GM18507 (cell line): ENCODE measurements at places on chromosomes 16 and 17.
A peak's percentile ranks its signal among the peaks of the same experiment; 100 is the strongest.

DNA sequence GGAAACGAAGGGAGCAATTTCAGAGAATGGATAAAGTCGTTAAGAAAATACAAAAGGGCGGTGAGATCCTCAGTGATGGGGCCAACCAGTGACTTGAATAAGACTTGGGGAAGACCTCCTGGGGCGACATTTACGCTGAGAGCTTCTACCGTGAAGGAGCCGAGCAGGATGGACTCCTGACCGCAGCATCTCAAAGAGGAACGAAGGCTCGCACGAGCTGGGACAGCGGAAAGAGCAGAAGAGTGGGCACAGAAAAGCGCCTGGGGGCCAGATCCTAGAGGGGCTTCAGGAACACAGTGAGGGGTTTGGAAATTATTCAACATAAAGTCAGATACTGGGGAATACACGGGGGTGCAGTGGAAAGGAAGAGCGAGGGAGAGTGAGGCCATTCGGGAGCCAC, 17.5 kb downstream of the ZNF750 start:
- DNase-seq = no peak

GRCh38 chr16:4752351-4753100, 14.4 kb downstream of the ZNF500 start:
- DNase-seq = no peak

DNA sequence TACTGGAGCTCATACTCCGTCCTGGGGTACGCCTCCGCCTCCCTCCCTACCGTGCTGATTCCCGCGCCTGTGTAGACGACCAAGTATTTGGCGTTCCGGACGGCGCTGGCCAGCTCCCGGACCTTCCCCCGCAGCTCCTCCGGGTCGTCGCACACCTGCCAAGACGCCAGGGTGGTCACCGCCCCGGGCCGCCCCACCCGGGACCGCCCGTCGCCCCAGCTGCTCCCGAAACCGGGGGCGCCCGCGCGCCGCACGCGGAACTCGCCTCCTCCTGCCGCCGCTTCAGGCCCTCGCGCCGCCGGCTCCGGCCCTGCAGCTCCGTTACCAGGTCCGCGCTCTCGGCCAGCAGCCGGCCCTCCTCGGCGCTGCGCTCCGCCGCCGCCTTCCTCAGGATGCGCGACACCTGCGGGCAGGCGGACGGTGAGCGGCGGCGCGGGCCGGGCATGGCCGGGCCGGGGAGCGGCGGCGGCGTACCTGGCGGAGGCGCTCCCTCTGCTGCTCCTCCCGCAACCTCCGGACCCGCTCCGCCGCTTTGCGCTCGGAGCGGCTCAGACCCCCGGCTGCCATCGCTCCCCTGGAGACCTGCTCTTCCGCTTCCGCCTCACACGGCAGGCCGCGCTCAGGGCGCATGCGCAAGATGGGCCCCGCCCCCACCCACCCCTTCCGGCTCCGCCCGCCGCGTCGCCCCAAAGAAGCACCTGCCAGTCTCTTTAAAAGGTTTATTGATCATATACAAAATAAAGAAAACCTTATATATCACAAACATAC, at the start of gene SIRT7:
Gene SIRT7 (minus strand): TSS at position 612 of the 768 bp plus-strand sequence. CDS start 45 bp downstream, at position 567.
- peak; percentile 99 for DNase-seq

- no peak for DNase-seq
Observed at GRCh38 chr16:31477220-31478216, 5.4 kb upstream of the SLC5A2 start.

DNA sequence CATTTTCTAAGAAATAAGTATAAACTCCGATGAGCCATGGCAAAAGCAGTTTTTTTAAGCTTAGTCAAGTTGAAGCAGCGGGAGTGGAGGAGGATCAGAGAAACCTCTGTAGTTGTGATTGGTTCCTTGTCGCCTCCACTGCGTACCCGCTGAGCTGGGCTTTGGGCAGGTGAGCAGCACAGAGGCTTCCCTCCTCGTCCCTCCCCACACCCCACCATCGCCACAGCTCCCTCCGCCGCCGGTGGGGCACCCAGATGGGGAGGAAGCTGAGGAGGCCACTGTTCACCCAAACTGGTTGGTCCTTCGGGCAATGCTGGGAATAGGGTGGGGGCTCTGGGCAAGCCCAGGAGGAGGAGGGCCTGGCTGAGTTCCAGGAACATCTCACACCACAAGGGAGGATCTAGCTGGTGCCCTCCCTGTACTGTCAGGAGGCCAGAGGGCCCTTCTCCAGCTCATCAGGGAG, 5.2 kb upstream of the MRPL38 start:
- no peak for DNase-seq

DNA sequence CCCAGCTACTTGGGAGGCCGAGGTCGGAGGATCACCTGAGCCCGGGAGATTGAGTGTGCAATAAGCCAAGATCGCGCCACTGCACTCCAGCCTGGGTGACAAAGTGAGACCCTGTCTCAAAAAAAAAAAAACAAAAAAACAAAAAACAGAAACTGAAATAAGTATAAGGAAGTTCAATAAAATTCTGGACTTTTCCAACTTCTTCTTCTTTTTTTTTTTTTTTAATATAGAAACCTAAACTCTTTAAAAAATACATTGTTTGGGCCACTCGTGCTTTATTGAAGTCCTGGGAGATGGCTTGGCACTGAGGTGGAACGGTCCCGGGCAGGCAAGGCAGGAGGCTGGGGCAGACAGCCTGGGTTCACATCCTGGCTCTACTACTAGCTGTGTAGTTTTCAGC, 36.8 kb downstream of the KATNIP start:
- DNase-seq = no peak

DNA sequence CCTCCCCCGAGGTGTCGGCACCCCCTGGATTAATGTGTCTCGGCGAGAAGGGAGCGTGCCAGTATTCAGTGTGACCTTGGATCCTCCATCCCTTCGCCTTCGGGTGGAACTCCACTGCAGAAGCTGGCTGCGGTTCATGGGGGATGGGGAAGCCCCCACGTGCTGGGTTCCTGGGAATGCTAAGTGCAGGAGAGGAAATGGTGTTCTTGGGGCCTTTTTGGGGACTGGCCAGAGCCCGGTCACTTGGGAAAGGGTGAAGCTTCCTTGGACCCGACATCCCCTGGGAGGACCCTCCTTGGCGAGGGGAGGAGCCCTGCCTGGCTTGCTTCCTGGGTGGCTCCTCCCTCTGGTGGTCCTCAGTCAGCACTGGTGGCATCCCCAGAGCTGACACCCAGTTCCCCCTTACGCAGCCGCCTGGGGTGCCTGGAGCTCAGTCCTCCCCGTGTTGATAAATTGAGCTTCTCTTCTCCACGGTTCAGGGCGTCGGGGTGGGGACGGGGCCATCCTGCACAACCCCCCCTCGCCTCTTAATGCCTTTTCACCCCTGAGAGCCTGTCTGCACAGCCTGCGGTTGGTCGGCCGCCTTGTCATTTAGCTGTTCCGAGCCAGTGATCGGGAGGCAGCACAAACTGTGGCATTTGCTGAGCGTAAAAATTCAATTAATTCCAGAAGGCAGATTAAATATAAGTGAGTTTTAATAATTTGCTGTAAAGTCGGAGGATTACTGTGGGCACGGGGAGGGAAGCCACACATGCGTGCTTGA, 30.7 kb upstream of the GSE1 start:
- no peak for DNase-seq

DNA sequence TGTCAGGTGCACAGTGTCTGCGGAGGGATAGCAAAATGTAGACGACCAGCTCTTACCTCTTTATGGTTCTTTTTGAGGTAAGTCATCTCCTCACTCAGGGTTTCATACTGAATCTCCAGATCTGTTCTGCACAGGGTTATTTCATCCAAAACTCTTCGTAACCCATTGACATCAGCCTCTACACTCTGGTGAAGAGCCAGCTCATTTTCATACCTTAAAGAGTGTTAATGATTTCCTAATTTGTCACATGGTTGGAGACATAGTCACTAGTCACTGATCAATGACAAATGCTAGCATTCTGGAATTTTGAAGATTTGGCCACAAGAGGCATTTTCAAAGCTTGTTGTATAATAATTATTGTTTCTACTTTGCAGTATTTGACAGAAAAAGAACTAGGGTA, 1.3 kb downstream of the KRT25 start:
- DNase-seq = no peak
